Naive B cell (primary cell): ENCODE measurements at places on chromosomes 5 and 9. TPM values are rescaled to one million over a fixed set of nuclear protein-coding genes. Genes with fewer than 3 reads are reported as not detected.

SYK gene
- polyA plus RNA-seq: 227 TPM

REEP2 gene
- not detected for polyA plus RNA-seq

ATP10B gene
- not detected for polyA plus RNA-seq

MYOT gene
- not detected for polyA plus RNA-seq

LCN9 gene
- polyA plus RNA-seq: not detected

CDC20B gene
- polyA plus RNA-seq: not detected

PCDHGC5 gene
- polyA plus RNA-seq: not detected

JAKMIP2 gene
- polyA plus RNA-seq: 1.1 TPM

ACTBL2 gene
- not detected for polyA plus RNA-seq

CTSV gene
- polyA plus RNA-seq: not detected

BHMT2 gene
- not detected for polyA plus RNA-seq
